ENCODE measurements at places on chromosomes 5 and 9.

DNA sequence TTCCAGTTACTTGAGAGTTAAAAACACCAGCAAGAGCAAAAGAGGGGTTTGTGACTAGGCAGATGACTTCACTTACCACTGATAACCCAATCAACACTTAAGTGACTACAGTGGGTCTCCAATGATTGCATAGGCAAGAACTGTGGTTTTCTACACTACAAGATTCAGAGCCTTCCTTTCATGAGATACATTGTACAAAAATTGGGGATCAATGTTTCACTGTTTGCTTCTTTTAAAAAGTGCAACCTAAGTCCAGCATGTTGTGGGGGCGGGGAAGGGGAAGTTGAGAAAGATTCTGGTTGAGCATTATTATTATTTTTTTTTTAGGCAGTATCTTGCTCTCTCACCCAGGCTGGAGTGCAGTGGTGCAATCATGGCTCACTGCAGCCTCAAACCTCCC lies 3.6 kb downstream of the IQGAP2 start:
- DNase-seq, result no peak

GRCh38 chr5:50745221-50745910 lies 78.9 kb downstream of the PARP8 start:
- DNase-seq, result no peak

- DNase-seq, result no peak
Observed at GRCh38 chr9:4666042-4666699, at the start of gene SPATA6L. Gene SPATA6L (minus strand): TSS chr9:4666480. CDS start chr9:4666250, 230 bp downstream.

GRCh38 chr9:136808806-136809158 lies 1.0 kb downstream of the RABL6 start:
- DNase-seq, result no peak

DNA sequence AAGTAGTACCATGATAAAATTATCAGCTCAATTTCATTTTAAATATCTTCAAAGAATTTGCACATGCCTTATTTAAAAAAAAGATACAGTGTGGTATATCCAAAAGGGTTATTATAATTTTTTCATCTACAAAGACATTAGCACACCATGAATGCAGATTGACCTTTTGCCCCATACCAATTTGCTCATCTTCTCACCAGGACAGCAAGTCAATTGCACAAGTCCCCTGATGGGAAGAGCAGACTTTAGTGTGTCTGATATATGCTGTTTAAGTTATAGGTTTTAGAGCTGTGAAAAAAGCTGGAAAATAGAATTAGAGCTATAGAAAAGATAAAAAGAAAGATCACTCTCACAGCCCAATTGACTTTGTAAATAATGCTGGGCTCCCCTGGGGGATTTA lies 325.8 kb upstream of the CDH6 start:
- DNase-seq, result no peak

- DNase-seq, result no peak
Observed at GRCh38 chr5:38780316-38780715, 65.5 kb upstream of the OSMR start.

DNA sequence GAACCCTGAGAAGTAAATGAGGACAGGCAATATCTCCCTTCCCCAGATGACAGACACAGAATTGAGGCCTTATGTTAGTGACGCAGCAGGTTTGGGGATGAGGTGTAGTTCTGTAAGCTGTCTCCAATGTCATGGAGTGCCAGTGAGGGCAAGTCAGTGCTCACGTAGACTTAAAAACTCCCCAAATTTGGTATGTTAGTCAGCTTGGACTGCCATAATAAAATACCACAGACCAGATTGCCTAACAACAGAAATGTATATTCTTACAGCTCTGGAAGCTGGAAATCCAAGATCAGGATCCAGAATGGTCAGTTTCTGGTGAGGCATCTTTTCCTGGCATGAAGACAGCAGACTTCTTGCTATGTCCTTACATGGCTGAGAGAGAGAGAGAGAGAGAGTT lies 14.9 kb downstream of the FOXI1 start:
- DNase-seq, result peak; percentile 42
